ENCODE measurements at places on chromosomes 2 and 18. TPM values are rescaled to one million over a fixed set of nuclear protein-coding genes. Genes with fewer than 3 reads are reported as not detected.

- ATAC-seq: no peak
Measured at GRCh38 chr2:128162266-128162665, 71.3 kb downstream of the UGGT1 start.

- ATAC-seq: no peak
Measured at GRCh38 chr18:25016181-25016580, 335.8 kb downstream of the ZNF521 start.

DNA sequence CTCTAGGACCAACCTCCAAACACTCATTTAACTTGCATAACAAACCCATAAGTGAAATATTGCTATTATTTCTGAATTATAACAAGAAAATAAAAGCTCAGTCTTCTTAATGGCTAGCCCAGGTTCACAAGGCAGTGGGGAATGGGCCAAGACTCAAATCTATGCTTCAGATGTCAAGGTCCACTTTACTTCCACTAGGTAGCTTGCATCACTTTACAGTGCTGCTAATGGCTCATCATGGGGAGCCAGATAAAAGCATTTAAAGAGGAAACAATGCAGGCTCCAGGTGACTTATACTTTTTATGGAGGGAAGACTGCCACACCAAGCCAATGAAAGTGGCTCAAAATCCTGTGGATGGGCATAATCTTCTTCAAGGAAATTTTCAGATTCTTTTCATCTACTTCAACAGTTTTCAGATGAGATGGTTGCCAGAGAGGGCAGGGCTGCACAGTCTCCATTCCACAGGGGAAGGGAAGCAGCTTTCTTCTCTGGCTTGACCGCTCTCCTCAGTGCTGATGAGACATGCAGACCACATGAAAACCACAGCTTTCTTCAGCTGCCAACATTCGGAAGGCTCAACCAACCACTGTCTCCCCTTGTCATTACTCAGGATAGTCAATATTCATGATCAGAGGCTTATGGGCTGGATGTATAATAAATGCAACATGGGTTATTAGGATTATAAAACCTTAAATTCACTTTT lies 361.9 kb upstream of the MEX3C start:
- no peak for ATAC-seq

DNA sequence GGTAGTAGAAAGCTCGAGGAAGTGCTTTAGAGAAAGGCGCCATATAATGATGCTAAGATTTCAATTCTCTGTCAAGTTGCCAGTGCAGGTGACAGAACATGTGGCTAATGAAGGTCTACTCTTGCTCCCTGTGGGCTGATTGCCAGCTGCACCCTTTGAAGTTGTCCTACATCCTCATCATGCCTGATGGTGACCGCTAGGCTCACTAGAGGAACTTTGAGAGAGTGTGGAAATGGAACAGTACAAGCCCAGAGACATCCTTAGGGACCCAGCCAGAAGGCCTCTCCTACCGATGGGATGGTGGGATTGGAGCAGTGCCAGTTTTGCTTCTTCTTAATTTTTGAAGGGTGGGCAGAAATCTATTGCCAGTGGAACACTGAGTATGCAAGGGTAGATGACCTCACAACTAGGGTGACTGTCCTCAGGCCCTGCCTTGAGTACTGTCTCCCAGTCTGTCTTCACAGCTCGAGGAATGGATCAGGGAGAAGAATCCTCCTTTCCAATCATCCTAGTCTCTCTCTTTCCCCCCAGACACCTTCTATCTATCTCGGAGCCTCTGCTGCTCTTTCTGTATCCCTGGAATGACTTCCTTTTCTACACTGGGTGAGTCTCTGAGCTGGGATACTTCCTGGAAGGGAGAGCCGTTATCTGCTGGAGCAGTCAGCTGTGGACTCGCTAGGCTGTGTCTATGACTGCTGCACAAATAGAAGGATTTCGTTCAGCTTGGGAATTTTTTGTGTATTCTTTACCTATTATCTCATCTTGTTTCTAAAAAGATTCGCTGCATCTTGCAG lies 33.5 kb downstream of the LGALSL start:
- ATAC-seq: no peak

GRCh38 chr18:12470382-12471075 lies 62.8 kb downstream of the PRELID3A start:
- no peak for ATAC-seq

DNA sequence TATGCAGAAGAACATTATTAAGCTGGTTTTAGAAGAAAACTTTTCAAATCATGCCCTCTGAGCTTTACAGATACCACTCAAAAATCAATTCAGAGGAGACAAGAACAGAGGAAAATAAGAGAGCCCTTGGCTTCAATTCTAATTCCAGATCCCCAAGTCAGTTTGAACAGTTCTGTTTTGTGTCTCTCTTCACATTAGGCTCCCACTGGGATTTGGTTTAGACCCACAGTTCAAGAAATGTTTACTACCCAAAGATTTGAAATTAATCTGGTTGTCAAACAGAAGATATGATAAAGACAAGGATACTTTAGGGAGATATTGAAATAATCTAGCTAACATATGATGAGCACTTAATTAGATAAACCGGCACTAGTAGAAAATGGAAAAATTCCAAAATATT lies 329.5 kb downstream of the RAD51AP2 start:
- ATAC-seq: no peak

DNA sequence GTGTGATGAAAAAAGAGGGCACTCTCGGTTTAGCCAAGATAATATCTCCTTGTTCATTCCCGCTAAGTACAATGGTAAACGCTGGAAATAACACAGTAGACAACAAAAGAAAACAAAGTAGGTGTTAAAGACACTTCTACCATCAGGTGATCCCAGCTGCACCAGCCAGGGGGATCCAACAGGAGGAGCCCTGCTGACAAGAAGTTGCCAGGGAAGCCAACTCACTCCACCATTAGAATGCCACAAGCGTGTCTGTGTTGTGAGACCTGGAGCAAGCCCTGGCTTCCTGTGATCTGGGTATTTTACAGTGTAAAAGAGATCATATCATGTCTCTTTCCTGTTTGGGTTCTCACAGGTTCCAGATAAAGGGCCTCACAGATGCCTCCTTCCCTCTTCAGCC lies 117.0 kb downstream of the GRB14 start:
- no peak for ATAC-seq

DNA sequence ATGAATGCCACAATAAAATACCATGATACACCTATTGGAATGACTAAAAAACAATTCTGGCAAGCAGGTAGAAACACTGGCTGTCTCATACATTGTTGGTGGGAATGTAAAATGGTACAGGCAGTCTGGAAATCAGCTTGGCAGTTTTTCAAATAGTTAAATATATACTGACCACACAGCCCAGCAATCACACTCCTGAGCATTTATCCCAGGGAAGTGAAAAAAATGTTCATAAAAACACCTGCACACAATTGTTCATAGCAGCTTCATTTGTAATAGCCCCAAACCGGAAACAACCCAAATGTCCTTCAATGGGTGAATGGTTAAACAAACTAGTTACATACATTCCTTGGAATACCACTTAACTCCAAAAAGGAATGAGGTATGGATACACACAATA lies 137.2 kb downstream of the TFCP2L1 start:
- no peak for ATAC-seq

DNA sequence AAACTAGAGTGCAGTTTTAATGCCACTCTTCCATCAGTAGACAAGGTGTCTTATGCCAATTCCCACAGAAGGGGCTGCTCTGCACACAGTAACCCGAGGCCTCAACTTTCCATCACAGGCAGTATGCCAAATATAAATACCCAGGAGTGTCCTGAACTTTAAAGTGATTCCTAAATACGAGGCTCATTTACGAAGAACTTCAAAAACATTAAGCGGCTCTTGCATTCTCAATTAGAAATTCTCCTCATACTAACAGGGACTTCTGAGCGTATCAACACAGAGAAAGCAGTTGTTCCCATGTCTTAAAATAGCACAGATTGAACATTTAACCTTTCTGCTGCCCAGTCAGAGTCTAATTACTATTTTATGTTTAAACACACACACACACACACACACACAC lies 638.6 kb downstream of the ERBB4 start:
- no peak for ATAC-seq

GRCh38 chr2:214515111-214515510 lies 104.3 kb downstream of the VWC2L start:
- no peak for ATAC-seq

DNA sequence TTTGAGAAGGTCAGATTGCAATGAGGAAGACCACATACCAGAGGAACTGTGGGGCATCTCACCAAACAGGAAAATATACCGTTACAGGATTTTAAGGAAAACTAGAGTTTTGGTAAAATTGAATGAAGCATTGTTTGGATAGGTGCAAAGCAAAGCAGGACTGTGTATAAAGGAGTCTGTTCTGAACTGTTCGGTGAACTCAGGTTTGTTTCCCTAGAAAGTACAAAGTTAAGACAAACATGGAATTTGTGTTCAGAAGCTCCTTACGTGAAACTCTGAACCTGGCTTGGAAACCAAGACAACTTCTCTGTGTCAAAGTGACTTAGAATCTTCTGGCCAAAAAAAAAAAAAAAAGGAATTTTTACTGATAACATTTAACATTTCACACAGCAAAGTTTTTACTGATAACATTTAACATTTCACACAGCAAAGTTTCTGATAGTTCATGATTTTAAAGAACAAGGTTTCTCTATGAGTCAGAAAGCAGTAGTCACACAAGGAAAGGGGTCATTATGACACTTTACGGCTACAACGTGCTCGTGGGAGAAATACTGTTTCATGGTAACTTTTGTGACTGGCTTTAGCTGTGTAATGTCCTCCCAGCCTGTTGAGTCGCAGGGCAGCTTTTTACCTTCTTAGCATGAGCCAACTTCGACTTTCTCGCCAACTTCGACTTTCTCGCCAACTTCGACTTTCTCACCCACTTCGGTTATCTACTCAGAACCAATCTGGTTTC lies 21.2 kb upstream of the TET3 start:
- no peak for ATAC-seq

DNA sequence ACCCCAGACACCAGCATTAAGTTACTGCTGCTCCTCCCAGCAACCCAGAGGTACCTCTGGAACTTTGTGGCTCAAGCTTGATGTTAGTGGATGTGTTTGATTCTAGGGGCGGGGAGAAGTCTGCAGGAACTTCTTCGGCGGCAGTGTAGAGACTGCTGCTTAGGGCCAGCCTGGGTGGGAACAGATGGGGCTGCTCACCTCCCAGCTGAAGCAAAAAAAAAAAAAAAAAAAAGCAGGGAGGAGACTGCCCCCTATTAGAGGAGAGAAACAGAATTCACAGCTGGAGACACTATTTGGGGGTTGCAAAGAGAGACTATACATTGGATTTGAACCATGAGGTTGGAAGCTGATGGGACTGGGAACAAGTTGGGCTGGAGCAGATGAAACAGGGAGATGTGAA lies 28.6 kb upstream of the FAM136A start:
- ATAC-seq: no peak

DNA sequence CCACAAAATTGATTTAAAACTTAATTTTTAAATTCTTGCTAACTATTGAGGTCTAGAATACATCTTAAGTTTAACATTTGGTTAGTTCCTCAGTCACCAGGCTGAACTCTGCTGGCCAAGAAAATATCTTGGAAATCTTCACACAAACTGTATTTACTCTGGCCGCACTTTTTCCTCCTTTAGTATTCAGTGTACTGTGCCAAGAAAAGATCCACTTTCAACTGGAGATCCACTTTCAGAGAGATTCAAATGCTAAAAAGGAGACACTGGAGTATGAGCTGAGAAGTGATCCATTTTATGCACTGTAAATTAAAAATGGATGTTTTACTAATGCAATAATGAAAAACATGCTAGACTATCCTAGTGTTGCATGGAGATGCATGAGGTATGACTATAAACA lies 98.1 kb downstream of the ANTXR1 start:
- ATAC-seq: no peak

- no peak for ATAC-seq
Measured at GRCh38 chr2:138601458-138602165, 100.0 kb downstream of the SPOPL start.

- ATAC-seq: no peak
Measured at GRCh38 chr2:135378591-135378990, 152.4 kb downstream of the ZRANB3 start.

- no peak for ATAC-seq
Measured at GRCh38 chr2:20431772-20432171, 15.1 kb upstream of the RHOB start.

ANKRD30B gene
- 0.27 TPM for total RNA-seq

BCL2 gene
- total RNA-seq: 6.4 TPM

Measured in motor neuron (in vitro differentiated cells).